Fibroblast of villous mesenchyme (primary cell): ENCODE measurements at places on chromosomes 1 and 21. TPM values are rescaled to one million over a fixed set of nuclear protein-coding genes. Genes with fewer than 3 reads are reported as not detected.

Gene SLC35F3
- total RNA-seq: 0.97 and 1.7 TPM in 2 replicates

Gene TCHHL1
- total RNA-seq: not detected in 2 replicates

Gene ANGPTL3
- under 0.01 TPM in 1 of 2 replicates, not detected in the other for total RNA-seq

Gene TMOD4
- not detected in 2 replicates for total RNA-seq

Gene OR2T11
- not detected in 2 replicates for total RNA-seq

Gene MFSD2A
- 2.6 and 6.0 TPM in 2 replicates for total RNA-seq

Gene MAP3K21
- 0.32 and 1.3 TPM in 2 replicates for total RNA-seq
